HS-27A (cell line): ENCODE measurements at places on chromosomes 2 and 18.

GRCh38 chr2:162932416-162932815, 93.8 kb upstream of the KCNH7 start:
- no peak for DNase-seq

DNA sequence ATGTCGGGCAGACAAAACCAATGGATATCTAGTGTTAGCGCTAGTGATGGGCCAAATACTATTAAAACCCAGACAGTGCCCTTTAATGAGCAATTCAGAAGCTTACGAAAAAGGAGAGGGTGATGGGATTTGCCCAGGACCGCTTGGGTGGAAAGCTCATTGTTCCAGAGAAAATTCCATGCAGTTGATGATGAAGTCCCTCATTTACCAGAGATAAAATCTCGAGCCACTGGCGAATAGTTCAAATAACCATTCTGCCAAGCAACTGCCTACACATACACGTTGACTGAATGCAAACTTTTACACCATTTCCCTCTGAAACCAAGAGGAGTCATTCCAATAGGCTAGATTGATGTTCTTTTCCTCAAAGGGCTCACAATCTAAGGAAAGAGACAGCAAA, 73.6 kb upstream of the ARL4C start:
- DNase-seq, result no peak

GRCh38 chr2:71370015-71370414, 38.4 kb downstream of the ZNF638 start:
- no peak for DNase-seq

- no peak for DNase-seq
These were observed 6.5 kb downstream of the PRPF40A start for GRCh38 chr2:152710713-152711112.

DNA sequence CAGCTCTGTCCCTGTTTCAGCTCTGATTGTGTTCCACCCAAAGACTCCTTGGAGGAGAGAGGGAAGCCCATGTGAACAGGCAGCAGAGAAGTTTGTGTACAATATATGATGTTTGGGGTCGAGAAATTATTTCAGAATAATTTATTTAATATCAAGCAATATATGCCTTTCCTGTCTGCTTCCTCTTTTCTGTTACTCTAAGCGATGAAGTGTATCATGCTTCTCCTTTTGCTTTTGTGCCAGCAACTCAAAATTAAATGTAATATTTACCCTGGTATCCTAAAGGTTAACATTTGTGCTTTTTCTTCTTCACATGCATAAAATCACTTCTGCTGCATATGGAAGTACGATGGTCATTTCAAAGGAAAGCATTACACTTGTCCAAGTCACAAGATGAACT, 2.4 kb upstream of the NTSR2 start:
- no peak for DNase-seq

DNA sequence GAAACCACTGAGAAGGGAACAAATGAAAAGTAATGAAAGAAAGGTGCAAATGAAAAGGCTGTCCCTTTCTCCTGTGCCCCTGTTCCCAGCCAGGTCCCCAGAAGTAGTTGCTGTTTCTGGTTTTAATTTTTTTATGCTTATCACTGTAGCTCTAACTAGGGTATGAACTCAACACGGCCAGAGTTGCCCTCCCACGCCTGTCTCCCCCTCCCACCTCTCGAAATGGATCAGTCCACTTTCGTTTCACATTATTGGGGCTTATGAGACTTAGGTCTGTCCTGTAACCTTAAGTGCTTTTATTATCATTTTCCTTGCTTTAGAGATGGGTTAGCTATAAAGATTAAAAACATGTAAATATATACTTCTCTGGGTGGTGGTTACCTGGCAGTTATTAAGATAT, 8.6 kb downstream of the RBFA start:
- no peak for DNase-seq

DNA sequence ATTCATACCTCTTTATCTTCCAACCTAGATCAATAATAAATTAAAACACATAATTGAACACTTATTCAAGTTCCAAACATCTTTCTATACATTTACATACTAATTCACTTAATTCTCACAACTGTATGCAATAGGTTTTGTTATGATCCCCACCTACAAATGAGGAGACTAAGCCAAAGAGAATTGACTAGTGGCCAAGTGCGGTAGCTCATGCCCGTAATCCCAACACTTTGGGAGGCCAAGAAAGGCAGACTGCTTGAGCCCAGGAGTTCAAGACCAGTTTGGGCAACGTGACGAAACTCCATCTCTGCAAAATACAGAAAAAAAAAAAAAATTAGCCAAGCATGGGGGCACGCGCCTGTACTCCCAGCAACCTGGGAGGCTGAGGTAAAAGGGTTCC, 36.8 kb downstream of the KCNG3 start:
- no peak for DNase-seq

DNA sequence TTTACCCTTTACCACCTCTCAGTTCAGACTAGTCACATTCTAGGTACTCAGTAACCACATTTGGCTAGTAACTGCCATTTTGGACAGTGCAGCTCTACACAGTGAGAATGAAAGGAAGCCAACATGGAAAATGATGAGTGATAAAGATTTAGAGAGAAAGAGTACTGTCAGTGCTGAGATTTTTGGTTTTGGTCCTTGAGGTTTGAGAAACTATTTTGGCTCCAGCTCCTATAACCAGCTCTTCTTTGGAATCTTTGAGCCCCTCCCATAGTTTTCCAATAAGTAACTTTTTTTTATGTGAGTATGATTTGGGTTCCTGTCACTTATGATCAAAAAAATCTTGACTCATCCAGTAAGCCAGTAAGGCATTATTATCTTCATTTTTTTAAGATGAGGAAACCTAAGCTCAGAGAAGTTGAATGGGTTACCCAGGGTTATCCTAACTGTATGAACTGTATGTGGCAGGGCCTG, 173.0 kb downstream of the BABAM2 start:
- DNase-seq, result no peak

GRCh38 chr2:167510071-167510759, 621.9 kb downstream of the XIRP2 start:
- DNase-seq, result no peak

DNA sequence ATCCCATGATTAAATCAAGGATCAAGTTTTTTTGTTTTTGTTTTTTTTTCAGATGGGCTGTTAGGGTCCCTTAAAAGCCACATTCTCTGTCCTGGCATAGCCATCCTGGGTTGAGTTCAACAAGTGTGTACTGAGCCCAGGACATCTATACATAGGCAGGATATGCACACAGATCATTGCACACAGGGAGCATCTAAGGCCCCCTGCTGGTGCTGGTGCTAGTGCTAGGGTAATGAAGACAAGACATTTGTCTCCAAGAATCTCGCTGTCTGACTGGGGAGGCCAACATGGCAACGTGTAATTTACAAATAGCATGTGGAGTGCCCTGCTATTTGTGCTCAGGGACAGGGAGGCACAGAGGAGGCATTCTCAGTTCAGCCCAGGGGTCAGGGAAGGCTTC, 124.5 kb downstream of the VAPA start:
- DNase-seq, result no peak

DNA sequence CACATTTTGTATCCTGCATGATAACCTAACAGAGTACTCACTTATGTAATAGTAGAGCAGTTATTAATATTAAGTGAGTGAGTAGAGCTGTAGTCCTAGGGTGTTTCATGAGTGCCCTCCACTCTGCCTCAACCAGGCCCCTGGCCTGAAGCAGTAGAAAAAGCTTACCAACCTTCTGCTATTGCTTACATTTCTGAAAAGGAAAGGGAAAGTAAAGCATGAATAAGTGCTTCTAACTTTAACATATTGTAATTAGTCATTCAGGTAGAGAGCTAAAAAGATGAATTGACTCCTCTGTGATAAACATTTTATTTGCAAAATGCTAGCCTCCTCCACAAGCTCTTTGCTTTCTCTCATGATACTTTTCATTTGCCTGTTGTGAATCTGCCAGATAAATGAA, 94.7 kb upstream of the RPE start:
- no peak for DNase-seq

GRCh38 chr18:73917046-73917445, 230.6 kb downstream of the FBXO15 start:
- no peak for DNase-seq
